Activated CD4-positive, alpha-beta T cell treated with anti-CD3 and anti-CD28 coated beads for 24 hours (primary cell): ENCODE measurements at places on chromosomes 6 and 20.

- no peak for DNase-seq
Observed at GRCh38 chr6:137148306-137149034, 25.0 kb downstream of the IL22RA2 start.

DNA sequence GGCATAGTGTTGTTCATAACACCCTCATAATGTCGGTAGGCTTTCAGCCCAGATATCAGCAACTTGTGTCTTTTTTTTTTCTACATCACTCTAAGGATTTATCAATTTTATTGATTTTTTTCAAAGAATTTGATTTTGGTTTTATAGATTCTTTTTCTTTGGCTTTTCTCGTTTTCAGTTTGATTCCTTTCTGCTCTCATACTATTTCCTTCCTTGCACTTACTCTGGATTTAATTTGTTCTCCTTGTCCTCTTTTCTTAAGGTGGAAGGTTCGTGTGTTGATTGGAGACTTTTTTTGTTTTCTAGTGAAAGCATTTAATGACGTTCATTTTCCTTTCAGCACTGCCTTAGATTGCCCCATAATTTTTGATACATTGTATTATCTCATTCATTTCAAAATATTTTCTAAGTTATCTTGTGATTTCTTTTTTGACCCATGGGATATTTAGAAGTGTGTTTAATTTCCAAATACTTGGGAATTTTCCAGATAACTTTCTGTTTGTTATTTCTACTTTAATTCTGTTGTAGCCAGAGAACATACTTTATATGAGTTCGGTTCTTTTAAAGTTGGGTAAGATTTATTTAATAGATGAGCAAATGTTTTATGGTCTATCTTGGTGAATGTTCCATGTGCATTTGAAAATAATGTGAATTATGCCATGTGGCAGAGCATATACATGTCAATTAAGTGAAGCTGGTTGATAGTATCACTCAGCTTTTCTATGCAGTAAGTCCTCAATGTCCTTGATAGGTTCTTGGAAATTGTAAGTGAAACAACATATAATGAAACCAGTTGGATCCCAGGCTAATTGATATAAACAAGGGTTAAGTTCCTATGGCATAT is 62.8 kb downstream of the IRF4 start:
- no peak for DNase-seq

DNA sequence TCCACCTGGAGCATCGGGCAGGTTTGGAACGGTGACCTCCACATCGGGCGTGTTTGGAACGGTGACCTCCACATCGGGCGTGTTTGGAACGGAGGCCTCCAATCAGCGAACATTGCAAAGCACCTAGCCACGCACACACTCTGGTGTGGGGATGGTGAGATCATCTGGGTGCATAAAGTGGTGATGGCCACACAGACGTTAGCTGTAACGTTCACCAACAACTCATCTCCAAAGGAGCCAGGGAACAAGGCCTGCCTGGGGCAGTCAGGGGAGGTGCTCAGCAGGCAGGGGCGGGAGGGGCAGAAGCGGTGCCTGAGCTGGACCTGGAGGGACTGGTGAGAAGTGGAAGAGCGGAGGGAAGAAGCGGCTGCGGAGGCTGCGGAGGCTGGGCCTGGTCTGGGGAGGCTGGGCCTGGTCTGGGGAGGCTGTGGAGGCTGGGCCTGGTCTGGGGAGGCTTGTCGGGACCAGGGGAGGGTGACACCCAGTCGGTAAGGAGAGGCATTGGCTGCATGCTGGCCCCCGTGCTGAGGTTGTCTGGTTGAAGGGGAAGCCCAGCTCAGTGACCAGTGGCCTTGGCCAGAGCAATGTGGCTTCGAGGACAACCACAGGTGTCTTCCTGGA is 89.9 kb downstream of the PSMB1 start:
- no peak for DNase-seq

DNA sequence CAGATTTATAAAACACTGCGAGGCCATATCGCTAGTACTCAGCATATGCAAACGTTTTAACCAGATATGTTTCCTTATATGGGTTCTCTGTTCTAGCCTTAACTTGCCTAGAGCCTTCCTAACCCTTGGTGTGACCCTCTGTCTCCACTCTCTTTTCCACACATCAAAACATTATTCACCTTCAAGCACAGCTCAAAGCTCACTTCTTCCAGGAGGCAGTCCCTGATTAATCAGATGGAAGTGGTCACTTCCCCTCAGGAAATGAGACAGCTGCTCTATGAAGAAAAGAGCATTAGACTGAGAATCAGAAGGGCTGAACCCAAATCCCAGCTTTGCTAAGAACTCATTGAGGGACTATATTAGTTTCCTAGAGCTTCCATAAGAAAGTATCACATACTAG is 39.8 kb upstream of the SLC17A4 start:
- no peak for DNase-seq

- no peak for DNase-seq
Observed at GRCh38 chr6:39794231-39794630, 2.1 kb downstream of the DAAM2 start.
